ENCODE measurements at places on chromosomes 6 and 20.

DNA sequence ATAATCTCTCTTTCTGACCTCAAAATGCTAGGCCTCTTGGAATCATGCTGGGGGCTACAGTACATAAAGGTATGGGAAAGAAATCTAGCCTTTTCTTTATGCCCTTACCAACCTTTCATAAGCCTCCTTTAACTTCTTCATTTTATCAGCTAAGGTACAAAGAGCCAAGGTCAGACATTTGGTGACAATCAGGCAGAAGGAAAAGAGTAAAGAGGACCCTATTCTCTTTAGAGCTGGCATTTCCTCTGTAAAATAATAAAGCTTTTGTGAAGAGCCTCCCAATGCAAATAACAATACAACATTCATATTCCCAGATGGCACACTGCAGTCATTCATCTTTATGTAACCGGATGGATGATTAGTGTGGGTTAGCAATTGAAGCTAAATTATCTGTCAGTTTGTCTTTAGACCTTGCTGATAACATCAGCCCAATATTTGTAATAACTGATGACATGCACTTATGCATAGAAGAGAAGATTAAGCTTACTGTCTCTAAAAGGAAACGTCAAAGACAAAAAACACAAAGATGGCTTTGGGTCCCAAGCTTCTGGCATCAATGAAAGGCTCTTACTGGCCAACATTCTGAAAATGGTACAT lies 163.1 kb downstream of the IBTK start:
- no peak for DNase-seq

- DNase-seq: no peak
Observed at GRCh38 chr20:24785141-24786110, 163.6 kb upstream of the CST7 start.

DNA sequence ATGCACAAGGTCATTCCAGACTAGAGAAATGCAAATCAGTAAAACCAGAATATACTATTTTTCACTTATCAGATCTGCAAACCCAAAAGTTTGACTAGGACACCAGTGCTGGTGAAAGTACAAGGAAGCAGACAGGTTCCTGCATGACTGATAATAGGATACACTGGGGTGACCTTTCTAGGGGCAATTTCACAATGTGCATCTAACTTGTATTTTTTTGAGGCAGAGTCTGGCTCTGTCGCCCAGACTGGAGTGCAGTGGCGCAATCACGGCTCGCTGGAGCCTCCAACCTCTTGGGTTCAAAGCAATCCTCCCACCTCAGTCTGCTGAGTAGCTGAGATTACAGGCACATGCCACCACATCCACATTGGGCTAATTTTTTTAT lies 11.4 kb downstream of the COMMD7 start:
- no peak for DNase-seq

GRCh38 chr6:27059621-27060425 lies 187.7 kb upstream of the PRSS16 start:
- no peak for DNase-seq

GRCh38 chr6:28903686-28904085 lies 20.1 kb downstream of the TRIM27 start:
- DNase-seq: no peak

- DNase-seq: no peak
Observed at GRCh38 chr6:10511477-10511876, 9.7 kb upstream of the GCNT2 start.

DNA sequence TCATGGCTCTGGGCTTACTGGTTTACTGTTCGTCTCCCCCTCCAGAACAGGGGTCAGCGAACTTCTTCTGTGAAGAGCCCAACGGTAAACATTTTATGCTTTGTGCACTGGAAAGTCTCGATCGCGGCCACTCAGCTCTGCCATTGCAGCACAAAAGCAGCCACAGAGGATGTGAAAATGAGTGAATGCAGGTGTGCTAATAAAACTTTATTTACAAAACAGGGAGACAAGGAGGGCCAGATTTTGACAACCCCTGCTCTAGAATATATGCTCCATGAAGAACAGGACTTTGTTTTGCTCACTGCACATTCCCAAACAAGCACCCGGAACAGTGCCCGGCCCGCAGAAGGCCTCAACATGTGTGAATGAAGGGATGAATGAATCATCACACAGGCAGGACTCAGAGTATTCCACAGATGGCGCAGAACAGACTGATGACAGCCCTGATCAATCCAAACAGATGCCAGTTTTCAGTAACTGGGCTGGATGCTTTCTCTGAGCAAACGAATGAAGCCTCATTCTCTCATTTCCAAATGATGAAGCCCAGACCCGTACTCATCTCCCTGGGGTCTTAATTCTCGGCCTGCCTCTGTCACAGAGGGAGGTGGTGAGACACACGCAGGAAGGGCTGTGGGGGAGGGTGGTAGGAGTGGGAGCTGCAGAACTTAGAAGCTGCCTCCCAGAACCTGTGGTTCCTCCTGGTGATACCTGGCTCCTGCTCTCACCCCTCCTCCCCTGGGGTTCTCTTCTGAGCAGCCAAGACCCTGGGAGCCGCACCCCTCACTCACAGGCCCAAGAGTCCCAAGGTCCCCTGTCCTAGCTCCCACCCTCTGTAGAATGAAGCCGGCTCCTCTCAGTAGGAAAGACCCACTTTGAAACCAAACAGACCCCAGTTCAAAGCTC lies 196.4 kb downstream of the PREX1 start:
- no peak for DNase-seq

DNA sequence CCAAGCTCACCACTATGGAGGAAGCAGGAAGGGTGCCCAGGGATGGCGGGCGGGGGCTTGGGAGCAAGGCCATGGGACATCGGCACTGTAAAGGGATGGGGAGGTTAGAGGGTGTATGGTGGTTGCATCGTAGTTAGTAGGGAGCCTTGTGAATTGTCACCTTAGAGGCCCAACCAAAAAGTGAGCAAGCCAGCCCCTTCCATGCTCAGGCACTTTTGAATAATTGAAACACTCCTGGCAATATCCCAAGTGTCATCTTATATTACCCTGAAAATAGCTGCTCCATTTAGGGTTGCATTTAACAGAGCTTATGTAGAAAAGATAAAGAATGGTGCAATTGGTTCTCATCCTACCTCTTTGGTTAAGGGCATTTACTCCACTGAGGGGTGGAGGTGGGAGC lies 169.2 kb downstream of the SAMD5 start:
- no peak for DNase-seq

GRCh38 chr20:13517831-13518230 lies 120.9 kb downstream of the TASP1 start:
- no peak for DNase-seq

GRCh38 chr20:14913896-14914620 lies 576.6 kb upstream of the FLRT3 start:
- DNase-seq: no peak

GRCh38 chr6:93962566-93962965 lies 543.2 kb upstream of the EPHA7 start:
- DNase-seq: no peak

GRCh38 chr20:18154342-18154741 lies 16.7 kb downstream of the KAT14 start:
- no peak for DNase-seq

- DNase-seq: no peak
Observed at GRCh38 chr6:87277123-87277522, 45.3 kb upstream of the SMIM8 start.

DNA sequence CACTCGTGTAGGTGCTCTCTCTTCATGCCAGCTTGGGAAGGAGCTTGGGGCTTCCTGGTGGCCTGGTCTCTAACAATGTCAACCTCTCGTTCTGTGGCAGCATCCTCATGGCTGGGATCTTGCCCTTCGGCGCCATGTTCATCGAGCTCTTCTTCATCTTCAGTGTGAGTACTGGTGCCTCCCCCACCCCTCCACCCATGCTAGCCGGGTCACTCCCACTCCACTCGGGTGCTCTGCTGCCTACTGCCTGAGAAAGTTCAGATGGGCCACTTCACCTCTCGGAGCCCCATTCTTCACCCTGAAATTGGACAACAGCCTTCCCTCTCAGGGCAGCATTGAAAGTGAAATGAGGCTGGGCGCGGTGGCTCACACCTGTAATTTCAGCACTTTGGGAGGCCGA lies 48.8 kb downstream of the TM9SF4 start:
- no peak for DNase-seq

- no peak for DNase-seq
Observed at GRCh38 chr6:70956191-70956450, 739 bp downstream of the B3GAT2 start.

- no peak for DNase-seq
Observed at GRCh38 chr20:9087531-9088217, 18.8 kb downstream of the PLCB4 start.

GRCh38 chr6:105106260-105106659 lies 73.6 kb downstream of the POPDC3 start:
- no peak for DNase-seq

DNA sequence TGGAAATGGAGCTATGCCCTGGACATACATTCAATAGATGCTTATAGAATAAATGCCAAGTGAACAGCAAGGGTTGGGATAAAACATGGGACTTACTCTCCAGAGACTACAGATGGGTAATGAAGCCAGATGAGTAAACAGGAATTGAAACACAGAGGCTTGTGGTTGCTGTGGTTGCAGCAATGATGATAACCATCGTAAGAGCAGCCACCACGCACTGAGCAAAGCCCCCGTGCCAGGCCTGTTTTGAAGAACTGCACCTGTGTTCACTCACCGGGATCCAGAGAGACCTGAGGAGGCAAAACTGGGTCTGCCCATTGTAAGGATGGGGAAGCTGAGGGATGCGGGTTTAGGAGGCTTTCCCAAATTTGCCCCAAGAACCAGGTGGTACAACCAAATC lies 431.1 kb upstream of the CDH4 start:
- no peak for DNase-seq

DNA sequence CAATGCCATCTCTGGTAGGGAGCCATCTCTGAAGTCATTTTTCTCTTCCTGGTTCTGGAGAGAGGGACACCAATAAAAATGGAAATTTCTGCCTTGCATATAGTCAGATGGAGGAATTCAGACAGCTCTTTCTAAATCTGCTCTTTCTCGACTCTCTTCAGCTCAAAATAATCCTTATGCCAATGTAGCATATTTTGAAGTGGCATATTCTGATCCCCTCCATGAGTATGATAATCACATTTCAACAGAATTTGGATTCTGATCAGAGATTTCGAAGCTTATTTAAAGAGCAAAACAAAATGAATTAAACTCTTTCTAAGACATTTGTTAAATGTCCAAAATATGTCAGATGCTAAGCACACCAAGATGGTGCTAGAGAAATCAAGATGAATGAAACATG lies 267.1 kb upstream of the BTBD3 start:
- DNase-seq: no peak

DNA sequence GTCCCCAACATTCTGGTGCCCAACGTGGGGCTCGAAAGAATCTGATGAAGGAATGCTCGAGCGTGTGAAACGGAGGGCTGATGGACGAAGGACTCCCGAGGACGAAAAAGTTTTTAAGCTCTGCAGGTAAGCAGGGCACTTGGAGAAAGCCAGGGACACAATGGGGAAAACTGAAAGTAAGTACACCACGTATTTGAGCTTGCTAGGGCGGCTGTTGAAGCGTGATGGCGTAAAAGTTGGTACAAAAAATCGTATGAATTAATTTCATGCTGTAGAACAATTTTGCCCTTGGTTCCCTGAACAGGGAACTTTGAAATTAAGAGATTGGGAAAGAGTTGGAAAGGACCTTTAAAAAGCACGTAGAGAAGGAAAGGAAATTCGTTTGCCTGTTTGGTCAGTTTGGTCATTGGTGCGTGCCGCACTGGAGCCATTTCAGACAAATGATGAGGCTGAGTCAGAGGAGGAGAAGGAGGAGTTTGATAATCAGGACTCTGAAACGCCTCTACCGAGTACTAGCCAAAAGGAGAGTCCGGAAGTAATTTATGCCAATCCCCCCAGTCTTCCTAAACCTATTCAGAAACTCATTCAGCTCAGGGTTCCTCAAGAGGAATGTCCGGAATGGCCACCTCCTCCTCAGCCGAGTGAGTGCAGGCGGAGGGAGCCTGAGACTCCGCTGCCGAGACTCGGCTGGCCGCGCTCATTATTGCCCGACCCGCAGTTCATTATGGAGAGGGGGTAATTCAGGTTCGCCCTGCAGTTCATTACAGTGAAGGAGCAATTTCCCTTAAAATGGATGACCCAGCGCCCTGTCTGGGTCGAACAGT lies 59.2 kb upstream of the PRSS16 start:
- DNase-seq: peak; percentile 8

DNA sequence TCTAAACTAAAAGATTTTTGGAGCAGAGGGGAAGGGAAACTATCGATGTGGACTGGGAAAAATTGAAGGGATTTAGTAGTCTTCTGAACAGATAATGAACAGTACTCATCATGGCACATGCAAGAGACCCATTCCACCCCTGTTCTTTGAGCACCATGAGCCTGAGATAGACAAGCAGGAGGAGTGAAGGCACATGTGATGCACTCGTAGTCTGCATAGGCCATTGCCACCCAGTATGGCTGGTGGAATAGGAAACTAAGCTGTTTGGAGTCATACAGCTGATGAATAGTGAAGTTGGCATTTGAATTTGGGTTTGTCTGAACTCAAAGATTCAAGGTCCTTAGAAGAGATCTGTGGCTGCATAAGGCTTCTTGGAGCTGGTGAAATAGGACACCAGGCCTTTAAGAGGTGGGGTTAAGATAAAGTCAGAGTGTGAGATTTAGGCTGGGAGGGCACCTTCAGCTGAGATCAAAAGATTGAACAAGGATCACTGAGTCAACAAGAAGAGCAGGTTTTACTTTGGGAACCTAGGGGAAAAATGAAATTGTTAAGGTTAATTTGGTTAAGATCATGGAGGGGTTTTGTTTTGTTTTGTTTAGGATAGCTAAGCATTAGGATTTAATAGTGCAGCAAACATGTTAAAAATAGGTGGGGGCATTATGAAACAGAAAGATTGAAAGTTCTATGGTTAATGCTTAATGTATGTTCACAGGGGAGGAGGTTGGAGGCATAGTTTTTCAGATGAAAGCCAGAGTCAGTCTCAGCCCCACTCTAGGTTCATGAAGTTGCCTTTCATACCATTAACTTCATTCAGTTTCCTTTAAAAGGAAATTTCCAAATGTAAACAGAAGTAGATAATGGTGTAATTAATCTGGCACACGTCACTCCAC lies 148.8 kb downstream of the ARID1B start:
- DNase-seq: no peak

Measured in activated naive CD4-positive, alpha-beta T cell (primary cell).